ENCODE measurements at places on chromosomes 1 and 21. TPM values are rescaled to one million over a fixed set of nuclear protein-coding genes. Genes with fewer than 3 reads are reported as not detected.
A peak's percentile ranks its signal among the peaks of the same experiment; 100 is the strongest.

COL11A1 gene
- 28.3 TPM for total RNA-seq

SDC3 gene
- total RNA-seq, result 26.8 TPM

C1orf94 gene
- 5.8 TPM for total RNA-seq

RCC1 gene
- 98.4 TPM for total RNA-seq

C1orf116 gene
- 3.8 TPM for total RNA-seq

DNM3 gene
- 8.5 TPM for total RNA-seq

ACOT11 gene
- 3.5 TPM for total RNA-seq

TMEM52 gene
- 15.0 TPM for total RNA-seq

FCRL1 gene
- total RNA-seq, result not detected

- no peak overlapping the region for H3K27ac ChIP-seq
- no peaks in the 10 kb centered on the region for H3K36me3 ChIP-seq
- no peaks in the 10 kb centered on the region for H3K27me3 ChIP-seq
- H3K4me3 ChIP-seq, result no peak overlapping the region
Measured at GRCh38 chr1:117267232-117267774, 56.6 kb upstream of the VTCN1 start.

- no peaks in the 10 kb centered on the region for H3K4me1 ChIP-seq
- DNase-seq, result peak; percentile 41
- no peak overlapping the region for H3K4me3 ChIP-seq
- no peak overlapping the region for H3K27ac ChIP-seq
- H3K36me3 ChIP-seq, result no peaks in the 10 kb centered on the region
Measured at GRCh38 chr1:202270871-202271326, 70.8 kb downstream of the UBE2T start.

GRCh38 chr1:94143809-94144176 lies 22.8 kb upstream of the ABCA4 start:
- no peak overlapping the region for H3K4me3 ChIP-seq
- H3K36me3 ChIP-seq, result no peaks in the 10 kb centered on the region
- no peak for DNase-seq
- H3K4me1 ChIP-seq, result no peaks in the 10 kb centered on the region
- H3K27ac ChIP-seq, result no peak overlapping the region

- DNase-seq, result no peak
- no peaks in the 10 kb centered on the region for H3K36me3 ChIP-seq
- H3K27me3 ChIP-seq, result no peaks in the 10 kb centered on the region
- no peaks in the 10 kb centered on the region for H3K4me1 ChIP-seq
- peak overlapping the region; percentile 85 for H3K4me3 ChIP-seq
Measured at GRCh38 chr1:202349206-202349928, 868 bp downstream of the PPP1R12B start.

DNA sequence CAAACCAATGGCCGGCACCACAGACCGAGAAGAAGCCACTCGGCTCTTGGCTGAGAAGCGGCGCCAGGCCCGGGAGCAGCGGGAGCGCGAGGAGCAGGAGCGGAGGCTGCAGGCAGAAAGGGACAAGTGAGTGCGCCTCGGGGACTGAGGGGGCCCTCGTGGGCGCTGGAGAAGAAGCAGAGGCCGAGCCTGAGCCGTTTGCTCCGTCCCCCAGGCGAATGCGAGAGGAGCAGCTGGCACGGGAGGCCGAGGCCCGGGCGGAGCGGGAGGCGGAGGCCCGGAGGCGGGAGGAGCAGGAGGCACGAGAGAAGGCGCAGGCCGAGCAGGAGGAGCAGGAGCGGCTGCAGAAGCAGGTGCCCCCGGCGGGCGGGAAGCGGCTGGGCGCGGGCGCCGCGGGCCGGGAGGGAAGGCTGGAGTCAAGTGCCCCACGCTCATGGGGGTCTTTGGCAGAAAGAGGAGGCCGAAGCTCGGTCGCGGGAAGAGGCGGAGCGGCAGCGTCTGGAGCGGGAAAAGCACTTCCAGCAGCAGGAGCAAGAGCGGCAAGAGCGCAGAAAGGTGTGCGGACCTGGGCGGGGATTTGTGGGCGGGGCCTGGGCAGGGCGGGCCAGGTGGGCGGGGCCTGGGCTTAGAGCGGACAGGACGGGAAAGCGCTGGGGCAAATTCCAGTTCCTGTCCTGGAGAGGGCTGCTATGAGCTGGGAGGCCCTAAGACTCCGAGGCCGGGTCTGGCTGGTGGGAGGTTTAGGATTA lies 22.7 kb downstream of the MAP7D1 start:
- DNase-seq, result peak; percentile 86
- no peaks in the 10 kb centered on the region for H3K27me3 ChIP-seq
- H3K36me3 ChIP-seq, result peaks cover 8% of the 10 kb centered on the region
- peak overlapping the region; percentile 67 for H3K4me3 ChIP-seq
- H3K27ac ChIP-seq, result peak overlapping the region; percentile 62
- peaks cover 23% of the 10 kb centered on the region for H3K4me1 ChIP-seq

DNA sequence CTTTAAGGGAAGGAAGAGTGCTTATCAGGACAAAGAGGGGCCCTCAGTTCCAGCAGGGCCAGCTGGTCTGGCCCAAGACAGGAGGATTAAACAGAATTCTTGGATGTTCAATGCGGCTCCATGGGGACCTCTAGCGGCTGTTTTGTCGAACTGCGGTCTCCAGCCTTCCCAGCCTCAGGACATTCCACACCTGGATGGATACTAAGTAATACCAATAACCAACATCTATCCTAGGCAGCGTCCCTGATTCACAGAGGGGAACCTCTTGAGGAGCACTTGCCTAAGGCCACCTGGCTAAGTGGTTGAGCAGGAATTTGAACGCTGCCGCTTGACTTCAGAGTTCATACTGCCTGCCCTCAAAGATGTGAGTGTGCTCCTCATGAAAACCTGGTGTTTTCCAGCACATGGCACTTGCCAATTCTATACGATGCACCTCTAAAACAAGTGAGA lies 15.5 kb upstream of the CD247 start:
- peaks cover 3% of the 10 kb centered on the region for H3K4me1 ChIP-seq
- DNase-seq, result peak; percentile 56
- no peak overlapping the region for H3K4me3 ChIP-seq
- H3K27ac ChIP-seq, result no peak overlapping the region
- H3K27me3 ChIP-seq, result no peaks in the 10 kb centered on the region

GRCh38 chr1:163085041-163085903 lies 16.1 kb downstream of the RGS4 start:
- H3K4me1 ChIP-seq, result no peaks in the 10 kb centered on the region
- no peak overlapping the region for H3K27ac ChIP-seq
- H3K36me3 ChIP-seq, result no peaks in the 10 kb centered on the region
- no peak for DNase-seq
- H3K4me3 ChIP-seq, result no peak overlapping the region

DNA sequence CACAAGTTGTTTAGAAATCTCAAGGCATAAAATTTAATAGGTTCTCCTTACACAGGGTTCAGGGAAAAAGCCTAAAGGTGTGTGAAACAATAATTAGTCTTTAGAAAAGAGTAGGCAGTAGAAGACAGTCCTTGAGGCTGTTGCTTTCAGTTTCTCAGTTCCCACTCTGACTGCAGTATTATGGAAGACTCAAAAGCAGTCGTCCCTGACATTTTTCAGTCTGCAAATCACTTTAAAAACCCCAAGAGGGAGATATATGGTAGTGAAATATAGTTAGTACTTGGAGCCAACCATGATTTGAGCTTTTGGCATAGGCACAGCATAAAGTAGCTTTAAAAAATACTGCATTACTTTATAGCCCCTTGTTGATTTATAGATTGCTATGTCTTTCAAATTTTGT lies 299.7 kb downstream of the OLFM3 start:
- no peaks in the 10 kb centered on the region for H3K4me1 ChIP-seq
- H3K27ac ChIP-seq, result no peak overlapping the region
- no peaks in the 10 kb centered on the region for H3K27me3 ChIP-seq
- H3K4me3 ChIP-seq, result no peak overlapping the region

DNA sequence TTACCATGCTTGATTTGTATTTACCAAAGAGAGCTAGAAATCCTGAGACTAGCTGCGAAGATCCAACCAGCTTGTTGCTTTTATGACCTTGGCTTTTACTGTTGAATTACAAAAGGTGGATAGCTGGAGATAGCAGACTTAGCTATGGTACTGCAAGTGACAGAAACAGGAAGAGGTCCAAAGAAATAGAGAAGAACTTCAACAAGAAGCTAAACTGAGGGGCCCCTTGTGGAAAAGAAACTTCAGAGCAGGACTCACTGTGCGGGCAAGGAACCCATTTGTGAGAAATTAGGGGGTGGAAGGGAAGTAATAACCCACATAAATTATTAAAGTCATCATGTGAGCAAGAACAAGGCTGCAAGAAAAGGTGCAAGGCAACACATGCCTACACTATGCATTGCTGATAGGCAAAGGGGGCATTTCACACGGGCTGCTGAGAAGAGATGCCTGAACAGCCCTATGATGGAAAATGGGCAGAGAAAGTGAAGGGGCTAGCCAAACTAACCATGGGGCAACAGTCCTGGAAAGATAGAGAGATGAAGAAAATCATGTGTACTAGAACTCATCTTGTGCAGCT lies 116.6 kb upstream of the PRDX6 start:
- no peak overlapping the region for H3K27ac ChIP-seq
- no peaks in the 10 kb centered on the region for H3K27me3 ChIP-seq
- H3K36me3 ChIP-seq, result no peaks in the 10 kb centered on the region
- DNase-seq, result no peak

DNA sequence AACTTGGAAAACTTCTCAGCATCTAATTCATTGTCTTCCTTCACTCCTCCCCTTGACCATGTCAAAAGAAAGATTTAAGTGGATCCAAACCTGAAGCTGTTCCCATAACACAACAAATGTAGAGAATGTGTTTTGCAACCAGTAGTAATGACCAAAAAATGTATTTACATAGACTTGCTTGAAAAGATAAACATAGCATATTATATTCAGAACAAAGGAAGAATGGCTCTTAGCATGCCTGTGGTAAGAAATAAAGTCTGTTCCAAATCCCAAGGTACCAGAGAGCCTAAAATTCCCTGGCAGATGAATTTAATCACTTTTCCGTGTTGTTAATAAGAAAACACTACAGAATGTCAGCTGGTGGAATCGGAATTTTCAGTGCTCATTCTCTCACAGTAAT lies 36.8 kb downstream of the FMO3 start:
- no peak overlapping the region for H3K4me3 ChIP-seq
- H3K27me3 ChIP-seq, result no peaks in the 10 kb centered on the region
- no peaks in the 10 kb centered on the region for H3K36me3 ChIP-seq
- H3K27ac ChIP-seq, result no peak overlapping the region

DNA sequence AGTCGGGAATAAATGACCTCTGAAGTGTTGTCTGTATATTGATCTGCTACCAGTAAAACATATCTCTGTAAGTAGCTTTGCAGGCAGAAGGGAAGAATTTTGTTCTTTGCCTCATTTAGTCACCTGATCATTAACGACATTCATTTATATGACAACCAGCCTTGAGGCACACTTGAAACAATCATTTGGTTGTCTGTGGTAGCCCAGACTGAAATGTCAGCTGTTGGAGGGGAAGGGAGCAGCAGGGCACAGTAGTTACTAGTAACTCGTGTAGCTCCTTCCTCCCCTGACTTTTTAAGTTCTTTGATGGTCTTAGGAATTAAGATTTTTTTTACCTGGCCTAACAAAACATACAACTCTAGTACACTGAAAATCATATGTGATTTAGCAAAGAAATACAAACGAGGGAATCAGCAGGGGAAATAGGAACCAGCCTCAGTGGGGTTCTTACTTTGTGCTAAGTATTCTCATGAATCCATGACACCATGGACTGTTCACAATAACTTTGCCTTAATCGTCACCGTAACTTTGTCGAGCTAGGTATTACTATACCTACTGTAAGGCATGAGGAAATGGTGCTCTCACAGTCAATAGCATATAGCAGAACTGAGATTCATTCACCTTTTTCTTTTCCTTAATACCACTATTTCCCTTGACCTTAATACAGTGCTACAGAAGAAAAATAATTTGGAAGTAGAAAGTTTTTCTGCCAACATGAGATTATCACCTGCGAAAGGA lies 6.4 kb downstream of the IL12RB2 start:
- H3K27ac ChIP-seq, result no peak overlapping the region
- no peaks in the 10 kb centered on the region for H3K36me3 ChIP-seq
- DNase-seq, result no peak
- H3K4me1 ChIP-seq, result no peaks in the 10 kb centered on the region

- no peak for DNase-seq
- no peak overlapping the region for H3K4me3 ChIP-seq
- H3K4me1 ChIP-seq, result no peaks in the 10 kb centered on the region
- H3K27me3 ChIP-seq, result no peaks in the 10 kb centered on the region
- no peaks in the 10 kb centered on the region for H3K36me3 ChIP-seq
Measured at GRCh38 chr1:111290104-111290503, 547 bp upstream of the CHIA start.

GRCh38 chr1:189821833-189822232 lies 655.8 kb downstream of the BRINP3 start:
- no peak overlapping the region for H3K4me3 ChIP-seq
- H3K27ac ChIP-seq, result no peak overlapping the region
- no peaks in the 10 kb centered on the region for H3K4me1 ChIP-seq
- DNase-seq, result no peak

- DNase-seq, result no peak
- no peak overlapping the region for H3K4me3 ChIP-seq
- no peaks in the 10 kb centered on the region for H3K27me3 ChIP-seq
- H3K4me1 ChIP-seq, result no peaks in the 10 kb centered on the region
- H3K36me3 ChIP-seq, result no peaks in the 10 kb centered on the region
- no peak overlapping the region for H3K27ac ChIP-seq
Measured at GRCh38 chr1:6795661-6796060, 10.4 kb downstream of the CAMTA1 start.
